ENCODE measurements at places on chromosomes 1 and 21. TPM values are rescaled to one million over a fixed set of nuclear protein-coding genes. Genes with fewer than 3 reads are reported as not detected.

Gene SAMD13
- 3.1 TPM for total RNA-seq

Gene TNNI3K
- 0.90 TPM for total RNA-seq

GRCh38 chr1:239282411-239282810 lies 104.0 kb upstream of the CHRM3 start:
- no peak overlapping the region for H3K27ac ChIP-seq
- no peaks in the 10 kb centered on the region for H3K27me3 ChIP-seq
- H3K4me3 ChIP-seq: no peak overlapping the region

Gene CD53
- total RNA-seq: 101 TPM

- no peaks in the 10 kb centered on the region for H3K27me3 ChIP-seq
- H3K27ac ChIP-seq: no peak overlapping the region
- H3K4me3 ChIP-seq: no peak overlapping the region
These were observed 5.0 kb downstream of the NGF start for GRCh38 chr1:115332813-115333608.
